Progenitor cell of endocrine pancreas (in vitro differentiated cells): ENCODE measurements at places on chromosomes 2 and 18. TPM values are rescaled to one million over a fixed set of nuclear protein-coding genes. Genes with fewer than 3 reads are reported as not detected.
A peak's percentile ranks its signal among the peaks of the same experiment; 100 is the strongest.

- DNase-seq = no peak
- peak overlapping the region; percentile 28 for H3K4me3 ChIP-seq
- peaks cover 43% of the 10 kb centered on the region for H3K4me1 ChIP-seq
- no peaks in the 10 kb centered on the region for H3K36me3 ChIP-seq
- H3K27me3 ChIP-seq = peaks cover 37% of the 10 kb centered on the region
- peak overlapping the region; percentile 79 for H3K27ac ChIP-seq
Measured at GRCh38 chr2:120566331-120567035, 169.2 kb upstream of the GLI2 start.

GAL3ST2 gene
- total RNA-seq = 0.51 and 0.84 TPM in 2 replicates

DNA sequence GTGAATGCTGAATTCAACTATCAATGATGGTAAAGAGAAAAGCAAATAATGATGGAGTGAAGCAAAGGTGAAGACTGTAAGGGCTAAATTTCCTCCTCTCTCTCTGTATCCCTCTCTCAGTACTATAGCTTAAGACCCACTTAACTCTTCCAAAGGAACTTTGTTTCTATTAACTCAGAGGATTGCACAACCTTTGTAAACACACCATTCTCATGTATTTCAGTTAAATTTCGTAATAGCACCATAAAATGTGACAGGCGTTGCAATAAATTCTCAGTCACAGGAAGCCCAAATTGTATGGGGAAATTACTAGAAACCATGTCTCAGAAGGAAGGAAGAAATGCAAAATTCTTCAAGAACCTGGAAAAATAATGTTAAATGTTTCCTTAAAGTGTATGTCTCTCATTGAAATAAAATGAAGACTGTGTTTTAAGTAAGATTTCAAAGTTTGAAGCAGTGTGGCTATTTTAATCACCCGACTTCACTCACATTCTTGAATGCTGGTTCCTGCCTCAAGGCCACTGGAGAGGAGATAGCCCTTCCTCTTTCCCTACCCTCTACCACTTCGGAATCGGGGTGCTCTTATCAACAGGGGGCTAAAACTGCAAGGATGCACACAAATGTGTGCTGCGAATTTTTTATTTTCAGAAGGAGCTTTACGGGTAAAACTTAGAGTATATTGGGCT, 112.1 kb downstream of the FTCDNL1 start:
- no peak overlapping the region for H3K27ac ChIP-seq
- H3K4me3 ChIP-seq = no peak overlapping the region
- no peak for DNase-seq
- H3K27me3 ChIP-seq = peaks cover 50% of the 10 kb centered on the region
- H3K36me3 ChIP-seq = no peaks in the 10 kb centered on the region
- H3K4me1 ChIP-seq = peaks cover 2% of the 10 kb centered on the region

DNA sequence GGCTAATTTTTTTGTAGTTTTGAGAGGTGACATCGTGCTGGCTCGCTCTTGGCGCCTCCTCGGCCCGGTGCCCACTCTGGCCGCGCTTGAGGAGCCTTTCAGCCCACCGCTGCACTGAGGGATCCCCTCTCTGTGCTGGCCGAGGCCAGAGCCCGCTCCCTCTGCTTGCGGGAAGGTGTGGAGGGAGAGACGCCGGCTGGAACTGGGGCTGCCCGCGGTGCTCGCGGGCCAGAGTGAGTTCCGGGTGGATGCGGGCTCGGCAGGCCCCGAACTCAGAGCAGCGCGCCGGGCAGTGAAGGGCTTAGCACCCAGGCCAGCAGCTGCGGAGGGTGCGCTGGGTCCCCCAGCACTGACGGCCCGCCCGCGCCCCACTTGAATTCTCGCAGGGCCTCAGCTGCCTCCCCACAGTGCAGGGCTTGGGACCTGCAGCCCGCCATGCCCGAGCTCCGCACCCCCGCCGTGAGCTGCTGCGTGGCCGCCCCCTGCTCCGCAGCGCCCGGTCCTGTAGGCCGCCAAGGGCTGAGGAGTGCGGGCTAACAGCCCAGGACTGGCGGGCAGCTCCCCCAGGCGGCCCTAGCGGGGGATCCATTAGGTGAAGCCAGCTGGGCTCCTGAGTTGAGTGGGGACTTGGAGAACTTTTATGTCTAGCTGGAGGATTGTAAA, 113.2 kb upstream of the ZSWIM2 start:
- no peaks in the 10 kb centered on the region for H3K27me3 ChIP-seq
- H3K27ac ChIP-seq = no peak overlapping the region
- no peaks in the 10 kb centered on the region for H3K4me1 ChIP-seq
- DNase-seq = no peak
- H3K4me3 ChIP-seq = no peak overlapping the region

DNA sequence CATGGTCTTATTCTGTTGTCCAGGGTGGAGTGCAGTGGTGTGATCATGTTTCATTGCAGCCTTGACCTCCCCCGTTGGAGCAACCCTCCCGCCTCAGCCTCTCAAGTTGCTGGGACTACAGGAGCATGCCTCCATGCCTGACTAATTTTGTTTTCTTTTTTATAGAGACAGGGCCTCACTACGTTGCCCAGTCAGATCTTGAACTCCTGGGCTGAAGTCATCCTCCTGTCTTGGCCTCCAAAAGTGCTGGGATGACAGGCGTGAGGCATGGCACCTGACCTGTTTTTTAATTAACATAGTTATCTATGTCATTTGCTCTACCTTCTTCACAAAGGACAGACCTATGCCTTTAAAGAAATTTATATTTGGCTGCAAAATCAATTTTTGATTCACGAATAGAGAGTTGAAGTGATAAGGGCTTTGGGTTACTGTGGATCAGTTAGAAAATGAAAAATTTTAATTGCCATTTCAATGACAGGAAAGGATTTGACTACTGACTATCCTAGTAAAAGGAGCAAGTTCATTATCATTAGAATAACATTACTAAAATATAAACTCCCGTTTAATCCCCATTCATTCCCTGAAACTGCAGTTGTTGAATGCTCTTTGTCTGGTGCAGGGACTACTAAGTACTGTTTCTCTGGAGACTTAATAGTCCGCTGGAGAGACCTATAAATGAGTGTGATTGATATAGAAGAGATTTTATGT, 3.7 kb downstream of the RNF138 start:
- H3K36me3 ChIP-seq = peaks cover 15% of the 10 kb centered on the region
- no peak for DNase-seq
- no peak overlapping the region for H3K4me3 ChIP-seq
- H3K4me1 ChIP-seq = peaks cover 26% of the 10 kb centered on the region
- no peak overlapping the region for H3K27ac ChIP-seq

GRCh38 chr2:67806816-67807215, 256.0 kb downstream of the C1D start:
- peaks cover 4% of the 10 kb centered on the region for H3K36me3 ChIP-seq
- no peak for DNase-seq
- peaks cover 13% of the 10 kb centered on the region for H3K27me3 ChIP-seq
